Activated naive CD4-positive, alpha-beta T cell treated with anti-CD3 and anti-CD28 coated beads, Interleukin-2, amount 10 ng/mL, durations not matched to agents 7 days and 5 days (primary cell): ENCODE measurements at places on chromosomes 6 and 20.

- peak overlapping the region; percentile 91 for H3K27ac ChIP-seq
- DNase-seq: no peak
- no peaks in the 10 kb centered on the region for H3K36me3 ChIP-seq
- peaks cover 4% of the 10 kb centered on the region for H3K27me3 ChIP-seq
- peak overlapping the region; percentile 35 for H3K4me3 ChIP-seq
Observed at GRCh38 chr6:35719404-35719829, 17.4 kb upstream of the ARMC12 start.

DNA sequence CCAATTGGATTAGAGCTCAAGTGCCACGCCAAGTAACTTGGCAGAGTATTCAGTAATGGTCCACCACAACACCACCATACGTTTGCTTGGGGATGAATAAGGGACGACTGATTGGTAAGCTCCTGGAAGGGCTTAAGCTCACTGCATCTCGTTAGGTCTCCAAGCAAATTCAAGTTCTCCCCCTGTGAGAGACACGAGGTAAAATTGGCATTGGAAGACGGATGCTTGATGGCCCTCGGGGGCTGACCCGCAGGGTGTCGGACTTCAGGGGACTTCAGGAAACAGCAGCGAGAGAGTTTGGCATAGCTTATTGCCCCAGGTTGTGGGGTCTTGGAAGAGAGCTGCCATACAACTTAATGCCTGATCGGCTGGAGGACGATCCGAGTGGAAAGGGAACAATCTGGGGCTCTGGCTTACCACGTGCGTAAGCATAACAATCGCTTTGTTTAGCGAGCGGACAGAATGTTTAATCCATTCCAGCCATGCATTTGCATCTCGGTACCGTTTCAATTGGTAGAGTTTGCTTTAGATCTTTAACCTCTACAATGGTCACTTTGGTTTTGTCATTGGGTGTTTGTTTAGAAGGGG, 4.8 kb upstream of the ZNFX1 start:
- no peak for DNase-seq

DNA sequence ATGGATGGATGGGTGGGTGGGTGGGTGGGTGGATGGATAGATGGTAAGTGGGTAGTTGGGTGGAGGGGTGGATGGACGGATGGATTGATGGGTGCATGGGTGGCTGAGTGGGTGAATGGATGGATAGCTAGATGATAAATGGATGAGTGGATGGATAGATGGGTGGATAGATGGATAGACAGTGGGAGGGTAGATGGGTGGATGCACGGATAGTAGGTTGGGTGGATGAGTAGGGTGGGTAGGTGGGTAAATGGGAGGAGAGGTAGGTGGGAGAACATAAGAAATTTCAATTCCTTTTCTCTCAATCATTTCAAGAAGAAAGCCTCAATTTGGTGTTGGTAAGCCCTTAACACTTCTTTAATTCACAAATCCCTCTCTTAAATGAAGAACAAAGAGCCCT, 186.9 kb downstream of the PREX1 start:
- no peak overlapping the region for H3K4me3 ChIP-seq
- no peak for DNase-seq
- H3K27ac ChIP-seq: no peak overlapping the region
- H3K4me1 ChIP-seq: no peaks in the 10 kb centered on the region
- H3K27me3 ChIP-seq: no peaks in the 10 kb centered on the region

- H3K4me1 ChIP-seq: no peaks in the 10 kb centered on the region
- H3K36me3 ChIP-seq: no peaks in the 10 kb centered on the region
- no peaks in the 10 kb centered on the region for H3K27me3 ChIP-seq
- no peak overlapping the region for H3K27ac ChIP-seq
- DNase-seq: no peak
- H3K4me3 ChIP-seq: no peak overlapping the region
Observed at GRCh38 chr6:19413323-19413722, 423.8 kb upstream of the ID4 start.

DNA sequence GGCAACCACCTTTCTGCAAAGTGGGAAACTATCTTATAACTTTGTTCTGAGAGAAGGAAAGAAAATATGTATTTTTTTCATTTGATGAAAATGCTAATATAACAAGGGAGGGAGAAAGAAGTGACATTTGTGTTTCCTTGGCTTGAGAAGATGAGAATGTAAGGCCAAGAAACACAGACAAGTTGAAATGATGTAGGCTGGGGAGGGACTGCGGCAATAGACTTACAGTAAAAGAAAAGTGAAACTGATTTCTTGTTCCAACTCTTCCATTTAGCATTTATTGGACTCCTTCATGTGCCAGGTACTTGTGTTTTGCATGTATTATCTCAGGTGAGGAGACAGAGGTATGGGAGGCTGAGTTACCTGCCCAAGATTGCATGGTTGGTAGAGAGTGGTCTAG, 130.9 kb downstream of the CARMIL1 start:
- peaks cover 40% of the 10 kb centered on the region for H3K4me1 ChIP-seq
- H3K27ac ChIP-seq: peak overlapping the region; percentile 85
- no peaks in the 10 kb centered on the region for H3K27me3 ChIP-seq
- no peaks in the 10 kb centered on the region for H3K36me3 ChIP-seq

GRCh38 chr20:2080532-2081224, 20.9 kb upstream of the STK35 start:
- no peak for DNase-seq
- H3K4me1 ChIP-seq: peaks cover 2% of the 10 kb centered on the region
- no peak overlapping the region for H3K4me3 ChIP-seq

- peaks cover 12% of the 10 kb centered on the region for H3K4me1 ChIP-seq
- H3K4me3 ChIP-seq: no peak overlapping the region
- H3K27ac ChIP-seq: no peak overlapping the region
- H3K27me3 ChIP-seq: no peaks in the 10 kb centered on the region
- peaks cover 32% of the 10 kb centered on the region for H3K36me3 ChIP-seq
- DNase-seq: no peak
Observed at GRCh38 chr6:15496345-15497131, 166.3 kb downstream of the DTNBP1 start.
